Activated CD8-positive, alpha-beta memory T cell treated with anti-CD3 and anti-CD28 coated beads, Interleukin-2, amount 10 ng/mL, durations not matched to agents 7 days and 5 days (primary cell): ENCODE measurements at places on chromosomes 7 and 10. TPM values are rescaled to one million over a fixed set of nuclear protein-coding genes. Genes with fewer than 3 reads are reported as not detected.
A peak's percentile ranks its signal among the peaks of the same experiment; 100 is the strongest.

DNA sequence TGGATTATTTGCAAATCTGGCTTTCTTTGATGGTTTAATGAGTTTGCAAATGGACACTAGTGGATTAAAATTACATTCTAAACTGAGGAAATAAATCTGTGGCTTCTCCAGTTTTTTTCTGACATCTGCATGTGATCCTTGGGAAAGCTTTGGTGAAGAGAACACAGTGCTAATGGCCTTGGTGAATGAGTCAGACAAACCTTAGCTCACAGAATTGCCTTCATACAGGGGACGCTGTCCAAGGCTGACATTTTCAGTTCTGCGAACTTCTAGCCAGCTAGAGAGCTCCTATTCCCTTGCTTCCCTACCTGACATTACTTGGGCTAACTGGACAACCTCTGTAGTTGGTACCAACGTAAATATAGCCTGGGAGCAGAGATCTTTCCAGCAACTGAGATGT is 21.2 kb downstream of the BMPER start:
- no peak for DNase-seq

The OPALIN gene
- not detected for total RNA-seq

The GIMAP1 gene
- 12.4 TPM for total RNA-seq

The OR6V1 gene
- not detected for total RNA-seq

The ABCF2 gene
- 47.3 TPM for total RNA-seq

The GLI3 gene
- 0.26 TPM for total RNA-seq

DNA sequence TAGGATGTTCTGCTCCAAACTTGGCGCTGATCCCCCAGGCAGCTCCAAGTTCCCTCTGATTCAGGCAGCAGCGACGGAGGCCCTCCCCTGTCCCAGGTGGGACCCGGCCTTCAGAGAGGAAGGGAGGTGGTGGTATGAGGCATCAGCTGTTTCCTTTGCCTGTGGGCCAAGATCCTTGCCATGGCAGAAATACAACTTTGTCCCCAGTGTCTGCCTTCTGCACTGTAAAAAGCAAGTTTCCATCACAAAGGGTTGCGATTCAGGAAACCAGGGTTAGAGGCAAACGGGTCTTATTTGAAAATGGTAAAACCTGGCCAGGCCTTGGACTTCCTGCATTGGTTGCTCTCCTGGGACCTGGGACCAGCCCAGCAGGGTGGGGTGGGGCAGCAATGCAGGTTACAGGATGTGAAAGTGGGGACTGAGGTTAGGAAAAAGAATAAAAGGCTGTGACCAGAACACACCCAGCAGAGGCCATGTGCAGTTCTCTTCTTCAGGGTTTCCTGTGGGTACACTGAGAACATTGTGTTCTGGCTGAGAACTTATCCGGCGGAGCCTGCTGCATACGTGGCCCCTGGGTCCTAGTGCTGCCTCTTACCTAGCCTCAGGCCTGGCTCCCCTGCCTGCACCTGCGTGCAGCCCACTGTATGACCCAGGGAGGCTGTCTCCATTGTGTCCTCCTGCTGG is 25.1 kb upstream of the DDIT4 start:
- DNase-seq: peak; percentile 93

DNA sequence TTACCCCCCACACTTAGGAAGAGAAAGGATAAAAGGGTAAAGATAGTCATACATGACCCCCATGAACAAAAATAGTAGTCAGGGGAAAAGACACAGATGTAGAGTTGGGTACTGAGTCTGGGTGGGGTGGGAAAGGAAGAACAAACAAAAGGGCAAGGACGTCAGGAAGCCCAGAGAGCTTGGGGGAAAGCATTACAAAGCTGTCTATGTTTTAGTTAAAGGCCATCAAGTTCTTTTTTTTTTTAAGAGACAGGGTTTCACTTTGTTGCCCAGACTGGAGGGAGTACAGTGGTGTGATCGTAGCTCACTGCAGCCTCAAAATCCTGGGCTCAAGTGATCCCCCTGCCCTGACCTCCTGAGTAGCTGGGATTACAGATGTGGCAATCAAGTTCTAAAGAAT is 98.4 kb upstream of the PDLIM1 start:
- no peak for DNase-seq

DNA sequence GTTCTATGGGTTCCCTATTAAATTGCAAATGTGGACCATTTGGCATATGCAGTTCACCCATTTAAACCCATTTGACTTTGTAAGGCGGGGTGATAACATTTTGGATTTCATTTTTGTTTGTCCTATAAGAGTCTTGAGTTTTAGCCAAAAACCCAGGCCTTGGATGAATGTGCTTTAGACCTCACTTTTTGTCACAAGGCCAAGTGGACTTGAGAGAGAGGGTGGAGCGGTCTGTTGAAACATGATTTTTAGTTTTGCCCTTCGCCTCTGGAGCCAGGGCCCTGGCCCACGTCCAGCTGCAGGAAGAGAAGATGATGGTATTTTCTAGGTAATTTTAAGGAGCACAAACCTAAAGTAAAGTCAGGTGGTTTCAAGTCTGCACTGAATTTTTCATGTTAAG is 260.1 kb downstream of the SLC25A13 start:
- no peak for DNase-seq

- no peak for DNase-seq
Measured at GRCh38 chr10:124627866-124628675, 116.1 kb downstream of the FAM53B start.

DNA sequence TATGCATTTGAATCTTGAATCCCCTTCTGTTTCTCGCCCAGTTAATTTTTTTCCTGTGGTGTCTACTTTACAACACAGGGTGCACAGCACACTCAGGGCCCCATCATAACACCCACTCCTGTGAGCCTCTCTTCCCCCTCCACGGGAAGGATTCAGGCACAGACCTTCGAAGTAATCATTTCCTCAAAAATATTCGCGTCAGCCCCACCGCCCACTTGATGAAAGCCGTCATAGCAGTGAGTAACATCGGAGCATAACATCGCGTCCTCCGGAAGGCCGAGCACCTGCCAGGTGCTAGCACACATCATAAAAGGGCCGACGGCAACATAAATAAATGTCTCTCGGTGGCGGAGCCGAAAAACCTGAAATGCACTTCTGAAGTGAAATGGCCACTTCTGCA is 201.7 kb upstream of the ADARB2 start:
- DNase-seq: no peak

DNA sequence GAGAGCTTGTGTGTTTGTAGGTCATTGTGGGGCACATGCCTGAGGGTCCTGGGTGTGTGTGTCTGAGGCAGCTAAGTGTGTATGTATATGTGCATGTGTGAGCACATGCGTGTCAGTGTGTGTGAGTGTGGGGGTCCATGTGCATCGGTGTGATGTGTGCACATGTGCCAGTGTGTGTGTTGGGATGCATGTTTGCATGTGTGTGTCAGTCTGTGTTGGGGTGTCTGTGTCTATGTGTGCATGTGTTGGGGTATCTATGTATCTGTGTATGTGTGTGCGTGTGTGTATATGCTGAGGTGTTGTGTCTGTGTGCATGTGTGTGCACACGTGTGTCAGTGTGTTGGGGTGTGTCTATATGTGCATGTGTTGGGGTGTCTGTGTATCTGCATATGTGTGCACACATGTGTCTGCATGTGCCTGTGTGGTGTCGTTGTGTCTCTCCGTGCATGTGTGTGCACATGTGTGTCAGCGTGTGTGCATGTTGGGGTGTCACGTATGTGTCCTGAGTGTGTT is 33.3 kb downstream of the PWWP2B start:
- no peak for DNase-seq

GRCh38 chr7:74068378-74069085 is 15.1 kb upstream of the LIMK1 start:
- no peak for DNase-seq

- no peak for DNase-seq
Measured at GRCh38 chr10:132420469-132420980, 23.5 kb downstream of the PWWP2B start.

The OR2A7 gene
- total RNA-seq: 1.4 TPM

- no peak for DNase-seq
Measured at GRCh38 chr10:4170181-4170580, 385.2 kb upstream of the KLF6 start.

GRCh38 chr10:22686347-22686746 is 28.0 kb downstream of the PIP4K2A start:
- DNase-seq: no peak

- DNase-seq: no peak
Measured at GRCh38 chr7:72265071-72265904, 146.8 kb downstream of the CALN1 start.

The EPHB6 gene
- 7.5 TPM for total RNA-seq

GRCh38 chr10:17154116-17154515 is 24.5 kb upstream of the CUBN start:
- no peak for DNase-seq

DNA sequence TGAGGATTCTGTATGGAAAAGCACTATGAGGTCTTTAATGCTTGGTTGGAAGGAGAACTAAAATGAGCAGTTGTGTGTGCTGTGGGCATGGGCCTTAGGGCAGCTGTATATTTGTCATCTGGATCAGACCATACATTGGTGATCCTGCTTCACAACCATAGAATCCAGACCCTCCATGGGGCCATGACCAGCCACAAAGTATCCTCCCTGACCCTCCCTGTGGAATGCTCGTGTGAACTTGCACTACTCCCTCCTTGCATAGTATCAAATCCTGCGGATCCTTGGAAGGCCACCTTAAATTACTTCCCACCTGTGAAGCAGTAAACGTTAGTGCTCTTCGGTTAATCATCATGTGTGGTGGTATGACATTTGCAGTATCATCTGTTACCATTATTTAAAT is 67.1 kb downstream of the BMPR1A start:
- DNase-seq: no peak

- no peak for DNase-seq
Measured at GRCh38 chr10:18021725-18022480, 70.2 kb downstream of the SLC39A12 start.
